ENCODE measurements at places on chromosomes 13 and 19.

DNA sequence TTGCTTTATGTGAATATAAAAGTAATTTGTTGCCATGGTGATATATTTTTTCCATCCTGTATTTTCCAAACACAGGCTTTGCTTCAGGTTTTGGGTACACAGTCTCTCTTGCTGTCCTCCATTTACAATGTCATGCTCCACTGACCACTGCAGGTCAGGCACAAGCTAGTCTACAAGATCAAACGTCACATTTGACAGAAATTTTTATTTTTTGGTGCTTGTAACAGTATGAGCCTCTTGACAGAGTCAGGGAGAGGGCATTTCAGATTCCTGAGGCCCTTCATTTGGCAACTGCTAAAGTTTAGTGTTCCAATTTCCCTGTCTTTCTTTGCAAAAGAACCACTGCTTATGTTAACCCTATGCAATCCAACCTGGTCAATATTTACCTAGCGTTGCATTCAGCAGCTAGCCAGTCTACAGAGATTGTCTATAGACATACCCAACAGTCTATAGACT, 175.0 kb downstream of the RFC3 start:
- DNase-seq, result no peak

- DNase-seq, result no peak
Measured at GRCh38 chr19:16519230-16519687, 23.0 kb downstream of the CHERP start.

GRCh38 chr13:40992678-40993518, 26.2 kb downstream of the ELF1 start:
- DNase-seq, result no peak

- DNase-seq, result peak; percentile 29
Measured at GRCh38 chr19:33429891-33430673, 56.6 kb downstream of the CEBPG start.
